Spinal cord (tissue), 10 donors: ENCODE measurements at places on chromosomes 1 and 21.

GRCh38 chr1:237411621-237412020 is 369.6 kb downstream of the RYR2 start:
- H3K36me3 ChIP-seq: no peaks in the 10 kb centered on the region
- no peak overlapping the region for H3K27ac ChIP-seq

DNA sequence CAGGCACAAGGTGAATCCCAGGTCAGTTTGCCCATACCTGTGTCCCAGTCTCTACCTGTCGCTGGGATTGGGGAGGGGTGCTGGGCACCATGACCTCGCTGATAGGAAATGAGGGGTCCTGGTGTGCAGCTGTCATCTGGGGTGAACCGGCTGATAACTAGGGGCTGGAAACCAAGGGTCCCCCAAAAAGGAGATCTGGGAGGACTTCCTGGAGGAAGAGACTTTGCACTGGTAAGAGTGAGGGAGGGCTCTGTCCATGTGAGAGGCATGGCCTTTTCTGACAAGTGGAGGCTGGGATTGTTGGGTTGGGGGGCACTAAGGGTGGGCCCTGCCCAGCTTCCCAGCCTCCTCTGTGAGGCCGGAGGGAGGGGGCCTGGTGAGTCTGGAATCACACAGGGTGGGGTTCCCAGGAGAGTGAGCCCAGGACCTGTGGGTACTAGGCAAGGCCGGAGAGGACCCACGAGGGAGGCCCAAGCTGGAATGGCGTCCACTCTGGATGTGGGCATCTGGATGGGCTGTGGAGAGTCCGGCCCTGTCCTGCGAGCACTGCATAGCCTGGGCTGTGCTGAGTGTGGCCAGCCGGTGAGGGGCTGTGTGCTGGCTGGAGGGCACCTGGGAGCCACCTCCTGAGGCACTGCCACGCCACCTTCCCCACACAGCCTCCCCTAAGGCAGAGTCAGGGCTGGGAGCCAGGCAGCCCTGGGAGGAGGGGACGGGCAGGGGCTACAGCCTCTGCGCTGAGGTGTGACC is 4.9 kb upstream of the PEX10 start:
- no peak overlapping the region for H3K4me3 ChIP-seq
- no peak overlapping the region for H3K27ac ChIP-seq
- peaks cover 3% of the 10 kb centered on the region for H3K36me3 ChIP-seq
- H3K27me3 ChIP-seq: peaks cover 8% of the 10 kb centered on the region
- peaks cover 27% of the 10 kb centered on the region for H3K4me1 ChIP-seq

GRCh38 chr21:43743947-43744346 is 25.0 kb downstream of the PDXK start:
- H3K27me3 ChIP-seq: no peaks in the 10 kb centered on the region
- peaks cover 18% of the 10 kb centered on the region for H3K4me1 ChIP-seq
- peaks cover 65% of the 10 kb centered on the region for H3K36me3 ChIP-seq
- H3K27ac ChIP-seq: no peak overlapping the region
- H3K4me3 ChIP-seq: no peak overlapping the region

GRCh38 chr1:59871746-59872145 is 54.8 kb downstream of the CYP2J2 start:
- no peak for DNase-seq
- no peaks in the 10 kb centered on the region for H3K36me3 ChIP-seq

GRCh38 chr21:36976882-36977651 is 10.6 kb upstream of the HLCS start:
- no peaks in the 10 kb centered on the region for H3K36me3 ChIP-seq
- H3K4me3 ChIP-seq: no peak overlapping the region
- DNase-seq: peak; percentile 54
- H3K27ac ChIP-seq: no peak overlapping the region

DNA sequence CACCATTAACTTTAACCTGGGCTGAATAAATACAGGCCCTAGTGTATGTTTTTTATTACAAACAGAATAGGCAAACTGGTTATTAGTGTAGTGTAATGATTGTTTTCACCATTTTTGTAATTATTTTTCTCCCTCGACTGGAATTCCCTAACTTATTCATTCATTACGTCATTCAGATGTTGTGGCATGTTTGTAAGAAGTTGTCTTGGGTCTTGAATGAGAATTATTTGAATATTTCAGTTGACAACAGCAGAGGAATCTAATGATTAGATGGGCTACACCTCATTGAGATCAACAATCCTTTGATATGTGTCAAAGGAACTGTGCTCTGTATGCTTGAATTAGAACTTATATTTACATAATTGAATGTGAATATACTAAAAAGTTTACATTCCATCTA is 12.8 kb downstream of the XCL1 start:
- no peak overlapping the region for H3K27ac ChIP-seq
- no peaks in the 10 kb centered on the region for H3K4me1 ChIP-seq
- DNase-seq: no peak
- H3K27me3 ChIP-seq: no peaks in the 10 kb centered on the region

GRCh38 chr21:36582271-36582670 is 102.3 kb upstream of the CLDN14 start:
- no peak overlapping the region for H3K4me3 ChIP-seq
- H3K27ac ChIP-seq: no peak overlapping the region
- no peak for DNase-seq
- H3K4me1 ChIP-seq: no peaks in the 10 kb centered on the region

- H3K4me1 ChIP-seq: no peaks in the 10 kb centered on the region
- no peaks in the 10 kb centered on the region for H3K27me3 ChIP-seq
- no peak overlapping the region for H3K27ac ChIP-seq
- H3K36me3 ChIP-seq: no peaks in the 10 kb centered on the region
Measured at GRCh38 chr21:45713613-45714012, 70.1 kb downstream of the PCBP3 start.

DNA sequence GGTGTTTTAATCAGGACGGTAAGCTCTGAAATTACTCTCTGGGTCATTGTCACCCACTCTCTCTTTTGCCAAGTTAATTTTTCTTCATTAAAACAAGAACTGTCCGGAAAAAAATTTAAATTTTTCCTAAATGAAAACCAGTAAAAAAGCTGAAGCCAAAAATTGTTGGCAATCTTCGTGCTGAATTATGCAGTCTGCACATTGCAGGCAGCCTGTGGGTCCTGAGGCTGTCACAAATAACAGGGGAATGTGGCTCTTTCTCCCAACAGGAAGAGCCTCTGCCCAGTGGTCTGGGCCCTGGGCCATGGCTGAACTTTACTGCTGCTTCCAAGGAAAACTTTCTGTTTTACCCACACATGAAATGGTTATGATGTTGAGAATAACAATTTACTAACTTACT is 153.9 kb upstream of the SPAG17 start:
- H3K4me3 ChIP-seq: no peak overlapping the region
- no peaks in the 10 kb centered on the region for H3K4me1 ChIP-seq
- H3K36me3 ChIP-seq: no peaks in the 10 kb centered on the region
- DNase-seq: no peak
- H3K27me3 ChIP-seq: no peaks in the 10 kb centered on the region
- no peak overlapping the region for H3K27ac ChIP-seq

- peak overlapping the region; percentile 0 for H3K4me3 ChIP-seq
- no peaks in the 10 kb centered on the region for H3K36me3 ChIP-seq
- DNase-seq: peak; percentile 10
- no peak overlapping the region for H3K27ac ChIP-seq
- H3K4me1 ChIP-seq: peaks cover 13% of the 10 kb centered on the region
Measured at GRCh38 chr1:161261261-161262235, 3.0 kb downstream of the PCP4L1 start.

DNA sequence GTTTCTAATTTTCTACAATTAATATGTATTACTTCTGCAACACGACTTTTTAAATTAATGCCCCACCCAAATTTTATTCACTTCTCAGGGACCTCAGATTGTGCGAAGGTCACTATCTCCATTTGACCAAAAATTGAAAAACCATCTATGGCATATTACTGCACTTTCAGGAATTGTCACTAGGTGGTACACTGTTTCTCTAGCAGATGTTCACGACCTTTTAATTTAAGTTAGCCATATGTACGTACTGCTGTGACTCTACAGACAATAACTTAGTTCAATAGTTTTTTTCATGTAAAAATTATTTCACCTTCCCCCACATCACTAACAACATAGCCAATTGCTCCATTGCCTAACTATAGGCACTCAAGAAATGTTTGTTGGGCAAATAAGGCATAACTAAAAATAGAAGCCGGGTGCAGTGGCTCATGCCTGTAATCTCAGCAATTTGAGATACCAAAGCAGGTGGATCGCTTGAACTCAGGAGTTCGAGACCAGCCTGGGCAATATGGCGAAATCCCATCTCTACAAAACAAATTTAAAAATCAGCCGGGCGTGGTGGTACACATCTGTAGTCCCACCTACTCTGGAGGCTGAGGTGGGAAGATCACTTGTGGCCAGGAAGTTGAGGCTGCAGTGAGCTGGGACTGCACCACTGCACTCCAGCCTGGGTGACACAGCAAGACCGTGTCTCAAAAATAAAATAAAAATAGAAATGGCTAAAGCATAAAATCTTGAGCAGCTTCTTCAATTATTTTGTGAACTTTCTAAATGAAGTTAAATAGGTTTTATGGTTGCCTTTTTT is 75.7 kb upstream of the PKN2 start:
- no peaks in the 10 kb centered on the region for H3K36me3 ChIP-seq
- no peaks in the 10 kb centered on the region for H3K4me1 ChIP-seq
- no peak for DNase-seq
- no peak overlapping the region for H3K4me3 ChIP-seq

- no peaks in the 10 kb centered on the region for H3K27me3 ChIP-seq
- no peaks in the 10 kb centered on the region for H3K36me3 ChIP-seq
- DNase-seq: no peak
- H3K27ac ChIP-seq: no peak overlapping the region
Measured at GRCh38 chr1:17161926-17162800, 42.8 kb upstream of the PADI1 start.

GRCh38 chr1:216902669-216903381 is 179.6 kb upstream of the ESRRG start:
- no peak overlapping the region for H3K4me3 ChIP-seq
- H3K27ac ChIP-seq: peak overlapping the region; percentile 51
- peak; percentile 55 for DNase-seq
- H3K27me3 ChIP-seq: no peaks in the 10 kb centered on the region
- no peaks in the 10 kb centered on the region for H3K36me3 ChIP-seq

DNA sequence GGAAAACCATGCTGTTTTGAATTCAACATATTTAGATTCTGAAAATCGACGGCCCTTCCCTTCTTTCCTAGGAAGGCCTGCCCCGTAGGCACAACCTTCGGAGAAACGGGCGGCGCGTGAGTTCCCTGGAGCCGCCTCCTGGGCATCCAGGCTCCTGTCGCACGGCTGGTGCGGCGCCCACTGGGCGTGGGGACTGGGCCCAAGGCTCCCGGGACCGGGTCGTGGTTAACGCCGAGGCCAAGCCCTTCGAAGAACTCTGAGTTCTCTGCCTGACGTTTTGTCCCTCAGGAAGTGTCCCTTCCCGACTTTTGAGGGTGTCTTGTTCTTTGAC is 19.2 kb upstream of the TBX15 start:
- H3K27me3 ChIP-seq: peaks cover 82% of the 10 kb centered on the region
- H3K36me3 ChIP-seq: no peaks in the 10 kb centered on the region
- peaks cover 23% of the 10 kb centered on the region for H3K4me1 ChIP-seq
- DNase-seq: no peak

- H3K27ac ChIP-seq: no peak overlapping the region
- no peaks in the 10 kb centered on the region for H3K36me3 ChIP-seq
- no peak overlapping the region for H3K4me3 ChIP-seq
- H3K4me1 ChIP-seq: peaks cover 16% of the 10 kb centered on the region
- no peak for DNase-seq
- no peaks in the 10 kb centered on the region for H3K27me3 ChIP-seq
Measured at GRCh38 chr1:119323216-119323982, 45.2 kb upstream of the HAO2 start.

GRCh38 chr1:61255358-61255703 is 173.0 kb downstream of the NFIA start:
- no peaks in the 10 kb centered on the region for H3K36me3 ChIP-seq
- no peaks in the 10 kb centered on the region for H3K27me3 ChIP-seq
- H3K4me3 ChIP-seq: peak overlapping the region; percentile 26
- H3K4me1 ChIP-seq: peaks cover 11% of the 10 kb centered on the region
- no peak for DNase-seq
- peak overlapping the region; percentile 89 for H3K27ac ChIP-seq

- no peaks in the 10 kb centered on the region for H3K36me3 ChIP-seq
- H3K27me3 ChIP-seq: no peaks in the 10 kb centered on the region
- no peak overlapping the region for H3K4me3 ChIP-seq
- H3K27ac ChIP-seq: no peak overlapping the region
- H3K4me1 ChIP-seq: no peaks in the 10 kb centered on the region
Measured at GRCh38 chr1:56256153-56257000, 323.0 kb downstream of the PLPP3 start.

GRCh38 chr1:9842781-9843575 is 19.2 kb upstream of the CLSTN1 start:
- H3K36me3 ChIP-seq: peaks cover 13% of the 10 kb centered on the region
- H3K4me1 ChIP-seq: peaks cover 50% of the 10 kb centered on the region
- no peak overlapping the region for H3K27ac ChIP-seq
- no peak for DNase-seq
- H3K27me3 ChIP-seq: no peaks in the 10 kb centered on the region

DNA sequence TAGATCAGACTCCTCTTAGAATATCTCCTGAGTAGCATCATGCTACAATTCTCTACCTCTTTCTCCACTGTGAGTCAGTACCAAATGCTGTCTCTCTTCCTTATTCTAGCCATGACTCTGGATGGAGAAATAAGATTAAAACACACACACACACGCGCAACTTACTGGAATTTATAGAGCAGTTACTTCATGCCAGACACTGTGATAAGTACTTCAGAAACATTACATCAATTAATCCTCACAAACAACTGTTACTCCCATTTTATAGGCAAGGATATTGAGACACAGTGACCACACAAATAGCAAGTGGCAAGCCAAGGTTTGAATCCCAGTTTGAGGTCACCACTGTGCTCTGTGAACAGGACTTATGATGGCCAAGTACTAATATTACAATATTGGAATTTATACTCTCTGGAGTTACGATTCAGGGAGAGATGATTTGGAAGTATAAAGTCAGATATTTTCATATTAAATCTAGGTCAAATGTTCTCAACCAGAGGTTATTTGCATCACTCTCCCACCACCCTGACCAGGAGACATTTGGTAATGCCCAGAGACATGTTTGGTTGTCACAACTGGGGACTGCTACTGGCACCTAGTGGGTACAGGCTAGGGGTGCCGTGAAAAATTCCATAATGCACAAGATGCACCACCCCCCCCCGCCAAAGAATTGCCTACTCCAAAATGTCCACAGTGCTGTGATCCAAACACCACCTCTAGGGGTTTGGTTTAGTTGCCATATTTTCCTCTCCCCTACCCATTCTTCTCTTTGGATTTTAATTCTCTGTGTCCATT is 221.6 kb downstream of the LTN1 start:
- no peaks in the 10 kb centered on the region for H3K27me3 ChIP-seq
- H3K36me3 ChIP-seq: no peaks in the 10 kb centered on the region
- H3K4me3 ChIP-seq: no peak overlapping the region
- DNase-seq: no peak

DNA sequence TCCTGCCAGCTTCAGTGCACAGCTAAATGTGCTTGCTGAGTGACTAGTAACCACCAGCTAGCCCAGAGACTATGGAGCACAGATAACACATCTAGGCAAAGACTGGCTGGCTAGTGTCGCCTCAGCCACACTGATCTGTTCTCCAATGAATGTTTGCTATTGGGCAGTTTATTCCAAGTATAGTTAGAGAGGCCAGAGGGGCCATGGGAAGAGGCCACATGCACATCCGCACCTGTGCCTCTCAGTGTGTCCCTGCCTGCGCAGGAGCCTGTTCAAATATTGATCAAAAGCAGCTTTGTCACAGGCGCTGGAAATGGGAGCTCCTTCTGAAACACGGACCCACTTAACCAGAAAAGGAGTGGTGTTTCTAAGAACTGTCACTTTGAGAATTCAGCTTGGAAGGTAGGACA is 51.3 kb upstream of the ATP1A1 start:
- H3K4me1 ChIP-seq: no peaks in the 10 kb centered on the region
- H3K36me3 ChIP-seq: no peaks in the 10 kb centered on the region
- H3K27me3 ChIP-seq: no peaks in the 10 kb centered on the region
- no peak overlapping the region for H3K27ac ChIP-seq
